ELF-1 (cell line): ENCODE measurements at places on chromosomes 2 and 18.
A peak's percentile ranks its signal among the peaks of the same experiment; 100 is the strongest.

- DNase-seq: no peak
These were observed 6.3 kb downstream of the SNORC start for GRCh38 chr2:232876161-232876977.

- DNase-seq: no peak
These were observed 163.2 kb upstream of the KLF7 start for GRCh38 chr2:207328944-207329386.

DNA sequence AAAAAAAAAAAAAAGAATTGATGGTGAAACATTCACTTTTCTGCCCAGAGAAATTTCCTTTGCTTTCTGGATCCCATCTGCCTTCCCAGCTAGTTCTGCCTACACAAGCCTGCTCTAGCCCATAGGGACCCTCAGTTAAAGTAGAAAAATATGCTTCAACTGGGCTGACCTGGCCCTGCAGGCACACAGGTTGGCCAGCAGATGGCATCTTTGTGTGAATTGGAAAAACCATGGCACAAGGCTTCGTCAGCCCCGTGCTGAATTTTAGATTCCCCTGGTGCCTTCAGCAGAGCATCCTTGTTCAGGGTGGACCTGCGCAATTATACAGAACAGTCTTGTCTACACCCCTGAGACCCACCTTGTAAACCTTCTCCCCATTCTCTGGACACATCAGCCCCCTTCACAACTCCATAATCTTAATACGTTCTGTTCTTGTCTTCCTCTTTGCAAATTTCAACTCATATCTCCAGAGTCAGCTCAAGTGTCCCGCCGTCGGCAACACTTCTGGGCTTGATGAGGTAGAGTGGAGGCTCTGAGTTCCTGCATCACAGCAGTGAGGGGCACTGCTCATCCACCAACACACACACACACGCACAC lies 114.5 kb downstream of the INSIG2 start:
- peak; percentile 80 for DNase-seq

DNA sequence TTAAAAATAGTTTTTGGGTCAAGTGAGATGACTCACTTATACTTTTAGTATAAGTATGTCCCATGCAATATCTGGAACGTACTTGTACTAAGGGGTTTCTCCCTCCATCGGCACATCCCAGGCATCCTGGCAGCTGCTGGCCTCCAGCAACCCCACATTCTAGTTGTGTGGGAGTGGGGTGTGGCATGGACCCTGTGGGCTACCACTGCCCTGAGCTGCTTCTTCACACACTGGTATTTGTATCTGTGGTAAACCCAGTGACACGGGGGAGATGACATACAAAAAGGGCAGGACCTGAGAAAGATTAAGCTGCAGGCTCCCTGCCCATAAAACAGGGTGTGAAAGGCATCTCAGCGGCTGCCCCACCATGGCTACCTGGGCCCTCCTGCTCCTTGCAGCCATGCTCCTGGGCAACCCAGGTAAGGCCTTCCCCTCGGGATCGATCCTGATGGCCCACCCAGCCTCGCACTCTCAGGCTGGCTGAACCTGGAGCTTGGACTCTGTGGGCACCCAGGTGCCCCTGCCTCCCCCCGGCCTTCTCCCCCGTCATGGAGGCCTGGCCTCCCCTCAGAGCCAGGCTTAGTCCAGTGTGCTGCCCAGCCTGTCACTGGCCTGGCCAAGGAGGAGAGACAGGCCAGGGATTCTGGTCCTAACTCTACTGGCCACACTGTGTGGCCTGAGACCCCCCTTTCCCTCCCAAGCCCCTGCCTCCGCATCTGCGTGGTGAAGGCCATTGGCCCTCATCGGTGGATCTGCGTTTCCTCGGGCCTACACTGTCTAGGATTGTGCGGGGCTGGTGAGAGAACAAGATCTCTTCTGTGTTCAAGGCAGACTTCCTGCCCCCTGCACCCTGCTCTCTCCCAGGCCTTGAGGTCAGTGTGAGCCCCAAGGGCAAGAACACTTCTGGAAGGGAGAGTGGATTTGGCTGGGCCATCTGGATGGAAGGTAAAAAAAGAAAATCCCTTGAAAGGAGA lies at the start of gene GNLY:
Gene GNLY, plus strand, starts transcription at position 307 of the 974 bp plus-strand sequence. Its CDS starts 61 bp downstream, at position 368.
- no peak for DNase-seq

DNA sequence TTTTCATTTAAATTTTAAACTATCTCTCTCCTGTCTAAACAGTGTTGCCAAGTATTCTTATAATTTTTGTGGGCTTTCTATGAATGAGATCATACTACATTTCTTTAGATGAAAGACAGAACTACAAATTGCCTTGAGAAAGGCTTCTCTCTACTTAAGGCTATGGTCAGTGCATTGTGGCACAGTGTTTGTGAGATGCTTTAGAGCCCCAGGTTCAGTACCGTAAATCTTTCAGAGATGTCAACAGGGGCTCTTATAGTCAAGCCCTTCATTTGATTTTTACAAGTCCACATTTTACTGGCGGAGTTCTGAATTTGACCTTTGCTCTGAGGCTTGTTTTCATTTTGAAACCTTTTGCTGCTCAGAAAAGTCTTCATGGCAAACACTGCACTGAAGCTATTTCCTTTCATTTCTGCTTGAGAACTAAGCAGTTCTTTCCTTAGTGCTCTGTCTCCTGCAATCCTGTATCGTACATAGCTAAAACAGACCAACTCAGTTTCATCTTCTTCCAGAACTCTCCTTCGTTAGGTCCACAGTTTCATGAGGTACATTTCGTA lies 175.2 kb downstream of the NYAP2 start:
- no peak for DNase-seq

GRCh38 chr2:112794841-112795240 lies 10.5 kb upstream of the IL1A start:
- DNase-seq: no peak

DNA sequence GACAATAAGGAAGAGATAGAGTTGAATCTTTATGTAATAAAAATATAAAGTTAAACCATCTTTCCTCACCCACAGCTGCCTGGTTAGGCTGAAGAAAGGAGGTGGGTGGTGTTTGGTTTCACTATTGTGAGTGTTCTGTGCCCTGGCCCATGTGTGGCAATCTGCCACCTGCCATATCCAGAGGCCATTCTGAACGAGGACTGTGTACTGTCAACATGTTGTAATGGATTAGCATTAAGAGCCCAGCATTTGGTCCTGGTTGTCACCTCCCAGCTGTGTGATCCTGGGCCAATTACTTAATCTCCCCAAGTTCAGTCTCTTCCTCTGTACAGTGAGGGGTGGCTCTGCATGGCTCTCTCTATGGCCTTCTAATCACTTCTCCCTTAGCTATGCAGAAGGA lies 118.2 kb upstream of the SEC11C start:
- no peak for DNase-seq
